ENCODE measurements at places on chromosomes 7 and 10. TPM values are rescaled to one million over a fixed set of nuclear protein-coding genes. Genes with fewer than 3 reads are reported as not detected.

Gene FAM131B
- total RNA-seq, result 8.2 TPM

Gene VPS37D
- total RNA-seq, result 7.5 TPM

Gene AZGP1
- total RNA-seq, result not detected

Gene NPY4R
- total RNA-seq, result not detected

Gene VGF
- not detected for total RNA-seq

Gene CEP41
- total RNA-seq, result 5.8 TPM

Gene FAM25G
- total RNA-seq, result not detected

Gene OPN1SW
- not detected for total RNA-seq

Data from bronchial smooth muscle cell (primary cell).